ENCODE measurements at places on chromosomes 1 and 21. TPM values are rescaled to one million over a fixed set of nuclear protein-coding genes. Genes with fewer than 3 reads are reported as not detected.

Gene CELA2A
- not detected for polyA plus RNA-seq

Gene EFNA1
- polyA plus RNA-seq = 11.1 TPM

GRCh38 chr21:45443595-45444181, 38.7 kb downstream of the COL18A1 start:
- DNase-seq = no peak

DNA sequence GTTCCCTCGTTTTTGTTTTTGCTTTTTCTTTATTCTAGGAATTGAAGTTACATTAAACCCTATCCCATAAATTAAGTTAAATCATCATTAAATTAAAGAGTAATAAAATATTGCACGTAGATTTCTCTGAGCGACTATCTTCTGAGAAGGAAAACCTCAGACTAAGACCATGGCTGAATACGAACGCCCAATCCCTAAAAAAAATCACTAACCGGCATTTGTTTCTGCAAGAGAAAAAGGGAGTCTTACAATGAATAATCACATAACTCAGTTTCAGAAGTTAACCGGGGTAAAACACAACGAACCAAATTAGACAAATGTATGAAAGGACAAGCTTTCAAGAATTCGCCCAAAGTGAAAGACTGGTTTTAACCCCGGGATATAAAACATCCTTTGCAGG, 1.3 kb downstream of the PIK3R3 start:
- no peak for DNase-seq

DNA sequence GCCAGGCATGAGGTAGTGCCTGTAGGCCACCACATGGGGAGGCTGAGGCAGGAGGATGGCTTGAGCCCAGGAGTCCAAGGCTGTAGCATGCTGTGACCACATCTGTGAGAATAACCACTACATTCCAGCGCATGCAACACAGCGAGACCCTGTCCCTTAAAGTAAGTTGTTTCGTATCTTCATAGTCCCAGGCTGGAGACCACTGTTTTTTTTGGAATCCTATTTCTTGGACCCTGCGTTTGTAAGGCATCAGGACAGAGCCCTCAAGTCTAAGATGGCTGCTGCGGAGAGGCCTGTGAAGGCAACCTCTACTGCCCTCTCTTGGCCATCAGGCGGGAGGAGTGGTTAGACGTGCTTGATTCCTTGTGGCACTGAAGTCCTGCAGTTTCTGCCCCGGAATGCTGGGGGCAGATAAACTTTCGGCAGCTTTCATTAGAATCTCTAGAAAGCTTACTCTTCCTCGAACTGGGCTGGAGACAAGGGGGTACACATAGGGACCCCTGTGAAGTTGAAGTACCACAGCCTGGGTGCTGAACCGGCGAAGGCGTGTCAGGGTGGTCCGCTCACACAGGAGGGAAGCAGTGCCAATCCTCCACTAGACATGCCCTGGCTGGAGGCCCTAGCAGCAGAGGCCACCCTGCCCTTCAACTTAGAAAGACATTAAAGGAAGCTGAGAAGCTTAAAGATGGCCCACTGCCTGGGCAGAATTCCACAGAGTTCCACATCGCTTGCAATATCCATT, 36.6 kb downstream of the RABIF start:
- DNase-seq = no peak

DNA sequence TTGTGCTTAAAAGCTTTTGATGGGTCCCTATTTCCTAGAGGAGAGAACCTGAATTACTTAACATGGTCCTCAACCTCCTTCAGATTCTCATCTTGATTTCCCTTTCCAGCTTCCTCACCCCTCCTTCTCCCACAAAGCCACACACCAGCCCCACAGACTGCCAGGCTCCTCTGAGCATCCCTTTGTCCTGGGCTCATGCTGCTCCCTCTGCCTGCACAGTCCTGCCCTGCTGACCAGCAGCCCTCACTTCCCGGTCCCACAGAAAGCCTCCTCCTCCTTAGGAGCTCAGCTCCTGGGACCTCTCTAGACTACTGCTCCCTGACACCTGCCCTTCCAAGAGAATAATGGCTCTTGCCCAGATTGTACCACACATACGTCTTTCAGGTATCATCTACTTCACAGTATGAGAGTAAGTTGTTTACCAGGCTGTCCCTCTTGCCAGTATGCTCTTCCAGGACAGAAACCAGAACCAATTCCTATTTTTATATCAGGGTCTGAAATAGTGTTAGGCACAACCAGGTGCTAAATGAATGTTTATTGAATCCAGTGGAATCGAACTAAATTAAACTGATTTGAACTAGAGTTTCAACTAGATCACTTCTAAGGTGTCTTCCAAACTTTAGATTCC, 373.4 kb downstream of the LMX1A start:
- DNase-seq = no peak

DNA sequence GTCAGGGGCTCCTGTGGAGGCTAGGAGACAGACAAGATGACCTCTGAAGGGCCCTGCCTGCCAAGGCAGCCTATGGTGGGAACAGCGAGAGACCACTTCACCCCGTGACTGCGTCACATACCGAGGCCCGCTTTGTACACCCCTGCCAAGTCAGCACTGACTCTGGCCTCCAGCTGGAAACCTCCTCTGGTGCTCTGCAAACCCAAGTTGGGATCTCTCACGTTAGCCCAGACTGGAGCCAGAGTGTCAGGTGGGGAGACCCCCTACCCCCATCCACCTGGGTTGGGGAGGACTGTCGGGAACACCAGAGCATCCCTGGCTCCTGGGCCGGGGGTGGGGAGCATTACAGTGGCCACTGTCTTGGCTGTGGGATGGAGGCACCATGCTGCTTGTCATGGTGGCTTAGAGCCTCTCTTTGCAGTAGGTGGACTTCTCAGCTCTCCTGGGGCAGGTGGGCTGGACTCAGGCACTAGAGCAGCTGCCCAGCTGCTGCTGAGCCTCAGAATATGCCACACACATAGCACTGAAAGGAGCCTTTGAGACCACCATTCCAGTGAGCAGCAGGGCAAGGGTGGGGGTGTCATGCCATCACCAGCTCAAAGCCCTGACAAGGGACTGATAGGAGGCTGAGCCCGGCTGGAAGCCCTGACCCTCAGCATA, 50.4 kb downstream of the ELK4 start:
- no peak for DNase-seq

Measured in naive thymus-derived CD4-positive, alpha-beta T cell (primary cell).